ENCODE measurements at places on chromosomes 12 and 14. TPM values are rescaled to one million over a fixed set of nuclear protein-coding genes. Genes with fewer than 3 reads are reported as not detected.

GRCh38 chr14:35533357-35534207 is at the start of gene INSM2:
INSM2 (plus strand) TSS chr14:35534164; CDS start chr14:35534253, 89 bp downstream.
- peak; percentile 67 for DNase-seq

DNA sequence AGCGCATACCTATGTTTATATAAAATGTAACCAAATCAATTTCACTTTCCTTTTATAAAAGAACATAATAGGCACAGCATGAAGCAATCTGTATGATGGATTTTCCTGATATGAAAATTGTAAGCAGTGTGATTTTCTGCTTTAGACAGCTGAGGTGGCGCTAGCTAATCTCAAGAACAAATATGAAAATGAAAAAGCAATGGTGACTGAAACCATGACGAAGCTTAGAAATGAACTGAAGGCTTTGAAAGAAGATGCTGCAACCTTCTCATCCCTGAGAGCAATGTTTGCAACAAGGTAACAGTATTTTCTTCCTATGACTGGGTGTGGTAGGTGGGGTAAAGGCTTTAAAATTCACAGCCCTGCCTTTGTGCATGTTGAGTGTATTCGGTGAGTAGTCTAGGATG is 65.0 kb upstream of the FGD4 start:
- DNase-seq: no peak

- DNase-seq: no peak
Measured at GRCh38 chr12:61213646-61214045, 1046.6 kb upstream of the USP15 start.

DNA sequence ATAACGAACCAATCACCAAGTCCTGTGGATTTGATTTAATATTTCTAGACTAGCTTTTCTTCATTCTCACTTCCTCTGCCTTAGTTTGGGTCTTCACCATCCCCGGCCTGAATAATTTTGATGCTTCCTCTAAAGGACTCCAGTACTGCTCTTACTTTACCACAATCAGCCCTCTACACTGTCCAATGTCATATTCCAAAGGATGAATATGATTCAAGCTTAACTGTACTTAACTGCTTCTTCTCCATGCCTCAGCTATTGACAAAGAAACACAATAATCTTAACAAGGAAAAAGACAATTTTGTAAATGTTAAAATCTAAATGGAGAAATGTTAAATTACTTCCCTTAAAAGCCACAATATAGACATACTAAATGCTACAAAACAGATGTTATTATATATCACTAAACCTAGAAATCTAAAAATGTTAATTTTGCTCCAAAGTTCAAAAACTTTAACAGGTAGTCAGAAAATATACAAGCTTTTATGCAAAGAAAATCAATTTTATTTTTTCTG is 70.2 kb downstream of the STXBP6 start:
- DNase-seq: no peak

DNA sequence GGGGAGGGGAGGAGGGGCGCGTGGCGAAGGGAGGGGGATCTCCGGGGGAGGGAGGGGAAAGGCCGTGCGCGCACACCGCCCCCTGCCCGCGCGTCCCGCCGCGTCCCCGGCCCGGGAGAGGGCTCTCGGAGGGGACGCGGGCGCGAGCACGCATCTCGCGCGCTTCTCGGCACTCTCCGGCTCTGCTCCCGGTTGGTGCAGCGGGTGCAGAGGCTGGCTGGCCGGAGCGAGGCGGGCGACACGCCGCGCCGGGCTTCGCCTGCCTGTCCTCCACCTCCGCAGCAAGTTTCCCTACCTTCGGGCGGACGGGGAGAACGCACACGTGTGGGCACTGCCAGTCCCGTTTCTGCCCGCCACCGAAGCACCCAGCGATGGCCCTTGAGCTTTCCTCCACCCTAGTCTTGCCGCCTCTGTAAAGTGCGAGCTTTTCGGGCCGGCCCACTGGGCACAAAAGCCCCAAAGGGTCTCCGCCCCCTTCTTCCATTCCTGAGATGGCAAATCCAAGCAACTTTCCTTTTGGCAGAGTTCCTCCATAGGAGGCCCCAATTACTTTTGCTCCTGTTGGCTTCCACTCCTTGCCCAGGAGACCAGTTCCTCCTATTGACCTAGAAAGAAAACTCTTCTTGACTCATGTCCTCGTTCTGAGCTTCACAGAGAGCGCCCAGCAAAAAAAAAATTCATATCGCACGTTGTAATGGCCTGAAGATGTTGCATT is 363 bp upstream of the CSAD start:
- DNase-seq: peak; percentile 75

DNA sequence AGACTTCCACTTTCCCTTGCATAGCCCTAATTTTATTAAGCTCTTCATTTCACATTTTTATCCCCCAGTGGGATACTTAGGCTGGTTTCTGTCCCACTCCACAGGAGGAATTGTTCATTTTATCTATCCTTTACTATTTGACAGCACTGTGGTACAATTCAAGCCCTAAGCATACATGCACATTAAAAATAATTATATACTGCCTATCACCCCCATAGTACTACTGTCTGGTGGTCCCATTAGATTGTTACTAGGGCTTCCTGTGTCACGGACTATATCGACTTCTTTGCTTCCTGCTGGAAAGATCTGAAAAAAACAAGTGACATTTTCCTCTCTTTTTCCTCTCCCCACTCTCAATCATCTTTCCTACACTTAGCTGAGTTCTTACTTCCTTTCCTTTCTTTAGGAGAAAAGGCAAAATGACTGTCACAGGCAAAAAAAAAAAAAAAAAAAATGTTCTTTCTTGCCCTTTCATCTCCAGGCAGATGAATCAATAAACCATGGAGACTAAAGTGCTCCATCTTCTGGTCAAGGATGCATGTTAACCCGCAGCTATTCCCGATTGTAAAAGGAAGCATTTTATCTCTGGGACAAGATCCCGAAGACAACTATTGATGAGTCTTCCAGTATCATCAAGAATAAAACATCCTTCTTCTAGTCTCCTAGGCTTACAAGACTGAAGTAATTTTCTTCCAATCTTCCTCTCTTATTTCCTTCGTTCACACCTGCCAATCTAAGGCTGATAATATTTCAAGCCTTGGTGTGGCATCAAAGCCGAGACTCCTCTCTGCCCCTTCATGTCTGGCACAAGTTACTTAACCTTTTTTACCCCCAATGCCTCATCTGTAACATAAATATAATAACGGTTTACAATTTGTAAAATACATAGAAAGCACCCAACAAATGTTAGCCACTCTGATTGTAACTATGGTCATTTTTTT is 94.4 kb upstream of the PLEKHG7 start:
- DNase-seq: no peak

DNA sequence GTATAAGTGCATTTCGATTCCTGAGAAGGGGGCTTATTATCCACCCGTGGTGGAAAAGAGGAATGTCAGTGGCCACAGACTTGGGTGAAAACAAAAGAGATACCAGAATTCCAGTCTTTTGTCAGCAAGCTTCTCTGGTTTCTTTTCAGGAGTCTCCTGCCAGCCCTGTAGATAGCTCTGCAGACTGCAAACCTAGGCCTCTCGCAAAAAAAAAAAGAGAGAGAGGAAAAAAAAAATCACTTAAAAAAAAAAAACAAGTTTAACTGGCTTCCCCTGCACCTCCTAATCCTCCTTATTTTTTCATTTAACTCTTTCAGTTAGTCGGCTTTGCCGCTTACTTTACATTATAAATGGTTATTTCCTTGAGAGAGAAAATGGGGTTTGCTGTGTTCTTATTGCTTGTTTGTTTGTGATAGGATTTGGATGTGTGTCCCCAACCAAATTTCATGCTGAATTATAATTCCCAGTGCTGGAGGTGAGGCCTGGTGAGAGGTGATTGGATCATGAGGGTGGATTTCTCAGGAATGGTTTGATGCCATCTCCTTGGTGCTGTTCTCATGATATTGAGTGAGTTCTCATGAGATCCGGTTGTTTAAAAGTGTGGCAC is 170.0 kb downstream of the BCL11B start:
- DNase-seq: no peak

GRCh38 chr12:112282920-112283319 is 99.3 kb downstream of the HECTD4 start:
- DNase-seq: no peak

- no peak for DNase-seq
Measured at GRCh38 chr12:3542911-3543310, 51.9 kb downstream of the PRMT8 start.

DNA sequence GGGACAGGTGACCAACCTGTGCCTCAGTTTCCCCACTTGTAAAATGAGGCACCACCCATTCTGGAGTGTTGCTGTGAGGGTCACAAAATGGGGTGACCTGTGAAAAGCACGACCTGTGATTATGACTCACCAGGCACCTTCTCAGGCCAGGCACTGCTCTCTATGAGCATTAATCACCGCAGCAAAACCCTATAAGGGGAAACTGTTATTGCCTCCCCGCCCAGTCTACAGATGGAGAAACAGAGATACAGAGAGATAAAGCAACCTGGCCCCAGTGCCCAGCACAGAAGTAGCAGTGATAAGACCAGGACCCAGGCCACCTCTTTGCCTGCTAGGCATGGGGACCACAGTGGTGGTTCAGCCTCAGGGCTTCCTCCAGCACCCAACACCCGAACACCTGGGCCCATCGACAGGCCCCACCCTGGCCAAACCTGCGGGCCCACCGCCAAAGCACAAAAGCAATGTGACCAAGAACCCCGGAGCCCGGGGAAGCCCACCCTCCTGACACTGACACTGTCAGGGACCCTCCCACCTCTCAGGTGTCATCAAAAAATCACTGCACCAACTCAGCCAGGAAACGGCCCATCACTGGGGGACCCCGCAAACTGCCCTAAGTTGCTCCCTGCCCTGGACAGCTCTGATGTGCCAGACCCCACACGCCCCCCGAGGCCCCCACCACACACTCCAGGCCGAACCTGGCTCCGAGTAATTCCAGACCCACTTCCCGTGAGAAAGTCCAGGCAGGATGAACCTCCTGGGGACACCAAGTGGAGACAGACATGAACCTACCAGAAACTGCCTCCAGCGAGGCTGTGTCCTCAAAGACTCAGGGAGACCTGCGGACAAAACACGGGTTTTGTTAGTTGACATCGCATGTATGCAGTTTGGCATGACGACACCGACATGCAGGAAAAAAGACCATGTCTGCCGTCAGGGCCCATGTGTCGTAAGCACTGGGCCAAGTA is 32.4 kb downstream of the NCOR2 start:
- no peak for DNase-seq

DNA sequence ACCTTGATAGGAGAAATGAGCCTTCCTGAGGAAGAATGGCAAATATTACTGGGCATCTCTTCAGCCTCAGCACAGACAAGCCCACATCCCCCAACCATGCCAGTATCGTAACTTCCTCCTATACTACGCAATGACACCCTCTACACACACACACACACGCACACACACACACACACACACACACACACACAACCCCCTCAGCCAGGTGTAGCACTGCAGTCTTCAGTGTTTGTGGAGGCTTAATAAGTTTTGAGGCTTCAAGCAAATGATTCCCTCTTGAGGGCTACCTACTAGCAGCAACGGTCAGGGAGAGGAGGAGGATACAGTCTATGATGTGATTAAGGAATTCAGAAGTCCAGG is 1.6 kb downstream of the DGKA start:
- DNase-seq: peak; percentile 43

- DNase-seq: no peak
Measured at GRCh38 chr12:29224572-29224971, 75.5 kb downstream of the FAR2 start.

- peak; percentile 14 for DNase-seq
Measured at GRCh38 chr12:116924558-116925453, 14.1 kb downstream of the FBXW8 start.

GRCh38 chr14:28987516-28987915 is 220.9 kb downstream of the FOXG1 start:
- no peak for DNase-seq

- DNase-seq: no peak
Measured at GRCh38 chr14:22276913-22277816, 311.9 kb downstream of the DAD1 start.

DNA sequence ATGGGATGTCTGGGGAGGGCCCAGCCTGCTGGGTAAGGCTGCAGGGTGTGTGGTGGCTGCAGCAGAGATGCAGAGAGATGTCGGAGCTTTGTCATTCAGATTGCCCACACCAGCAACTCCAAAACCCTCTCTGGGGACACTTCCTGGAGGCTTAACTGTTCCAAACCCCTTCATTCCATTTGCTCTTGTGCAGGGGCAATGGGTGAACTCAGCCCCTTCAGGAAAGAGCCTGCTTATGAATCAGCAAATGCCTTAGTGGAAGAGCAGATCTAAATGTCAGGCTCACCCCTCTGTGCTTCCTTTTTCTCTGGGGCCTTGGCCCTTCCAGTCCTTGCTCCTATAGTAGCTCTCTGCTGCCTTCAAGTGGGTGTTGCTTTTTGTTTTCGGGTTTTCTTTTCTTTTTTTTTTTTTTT is 36.7 kb upstream of the GPATCH2L start:
- DNase-seq: no peak

- no peak for DNase-seq
Measured at GRCh38 chr14:20782280-20782890, 1.3 kb downstream of the RNASE6 start.

DNA sequence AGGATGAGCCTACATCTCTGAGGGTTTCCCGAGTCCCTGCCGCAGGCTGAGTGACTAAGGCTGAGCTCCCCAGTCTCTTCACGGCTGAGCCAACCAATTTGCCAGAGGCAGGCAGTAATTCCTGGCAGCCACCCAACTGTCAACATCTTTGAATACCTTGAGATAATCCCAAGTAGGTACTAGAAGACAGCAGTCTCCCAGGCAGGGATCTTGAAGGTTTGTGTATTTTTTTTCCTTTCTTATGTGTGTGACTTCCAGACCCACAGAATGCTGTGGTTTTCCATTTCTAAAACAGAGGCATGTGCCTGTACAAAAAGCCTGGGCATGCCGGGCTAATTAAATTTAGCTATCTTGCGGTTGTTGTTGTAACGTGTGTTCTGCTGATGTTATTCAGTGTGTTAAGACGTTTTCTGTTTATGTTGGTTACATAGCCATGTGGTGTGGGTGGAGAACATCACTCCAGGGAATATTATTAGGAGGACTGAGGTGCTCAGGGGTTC is 155.5 kb downstream of the ANO2 start:
- no peak for DNase-seq

The PLBD2 gene
- total RNA-seq: 18.4 TPM

The LRRIQ1 gene
- not detected for total RNA-seq

The EPYC gene
- not detected for total RNA-seq

The BATF gene
- 2.7 TPM for total RNA-seq

The CMKLR1 gene
- 13.5 TPM for total RNA-seq

The MGP gene
- total RNA-seq: 90.5 TPM

The RNASE2 gene
- not detected for total RNA-seq

The GUCY2C gene
- total RNA-seq: 69.4 TPM

The NPFF gene
- not detected for total RNA-seq

The MMP14 gene
- 59.5 TPM for total RNA-seq

The CEP170B gene
- total RNA-seq: 56.0 TPM

The TOMM20L gene
- not detected for total RNA-seq

The MMP19 gene
- 5.2 TPM for total RNA-seq
